Stimulated activated CD4-positive, alpha-beta T cell treated with anti-CD3 and anti-CD28 coated beads, Interleukin-4, amount 100 ng/mL, for 48 hours (primary cell): ENCODE measurements at places on chromosomes 6 and 20.

- DNase-seq, result no peak
These were observed 21.5 kb downstream of the TUBB2B start for GRCh38 chr6:3205913-3206312.

DNA sequence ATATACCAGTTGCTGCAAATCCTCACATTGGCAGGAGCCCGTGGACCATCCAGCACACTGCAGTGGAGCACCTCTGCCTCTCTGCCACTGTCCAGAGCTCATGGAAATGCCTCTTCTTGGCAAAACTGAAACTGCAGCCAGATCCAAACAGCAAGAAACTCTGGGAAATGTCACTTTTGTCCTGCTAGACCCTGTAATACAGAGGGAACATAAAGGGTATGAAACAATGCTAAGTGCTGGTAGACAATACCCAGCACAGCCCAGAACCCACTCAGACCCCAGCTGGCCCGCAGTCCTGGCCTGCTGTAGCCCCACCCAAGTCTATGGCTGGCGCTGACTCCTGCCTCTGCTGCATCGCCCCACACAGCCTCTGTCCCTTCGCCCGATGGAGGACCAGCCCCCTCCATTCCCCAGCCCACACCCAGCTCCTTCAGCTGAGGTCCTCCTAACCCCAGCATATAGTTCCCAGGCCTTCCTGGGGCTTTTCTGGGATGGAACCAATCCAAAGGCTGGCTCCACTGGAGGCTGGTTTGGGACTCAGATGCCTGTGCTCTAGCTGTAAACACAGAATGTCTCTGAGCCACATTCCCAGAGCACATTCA lies 242.5 kb downstream of the LRFN2 start:
- DNase-seq, result no peak

DNA sequence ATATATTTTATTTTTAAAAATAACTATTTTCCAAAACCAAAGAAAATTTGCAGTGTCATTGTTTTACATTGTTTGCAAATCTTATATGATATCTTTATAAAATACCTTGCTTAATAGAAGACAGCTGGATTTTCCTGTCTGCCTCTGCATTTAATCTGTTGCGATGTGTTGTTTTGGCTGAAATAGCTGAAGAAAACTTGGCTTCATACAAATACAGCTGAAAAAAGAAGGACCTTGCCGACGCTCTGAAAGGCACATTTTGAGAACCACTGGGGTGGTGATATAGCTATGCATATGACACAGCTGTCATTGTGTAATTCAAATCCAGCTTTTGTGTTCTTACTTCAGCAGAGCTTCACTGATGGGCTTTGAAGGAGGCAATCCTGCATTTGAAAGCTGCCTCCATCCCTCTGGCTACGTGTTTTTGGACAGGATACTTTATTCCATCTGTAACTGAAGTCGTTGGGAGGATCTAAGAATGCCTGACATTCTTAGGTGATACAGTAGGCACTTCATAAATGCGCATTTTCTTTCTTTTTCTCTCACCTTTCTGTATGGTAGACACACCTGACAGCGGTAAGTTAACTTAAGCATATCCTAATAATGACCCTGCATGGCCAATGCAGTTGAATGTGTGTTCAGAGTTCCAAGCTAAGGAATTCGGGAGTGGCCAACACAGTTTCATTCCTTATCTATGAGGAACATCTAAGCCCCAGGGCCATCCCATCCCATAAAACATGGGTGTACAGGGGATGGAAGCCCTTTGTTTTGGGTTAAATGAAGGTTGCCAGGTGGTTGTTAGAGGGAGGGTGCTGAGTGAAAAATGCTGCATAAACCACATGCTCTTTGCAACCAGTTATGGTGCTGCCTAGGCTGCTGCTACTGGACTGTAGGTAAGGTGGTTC lies 213.0 kb downstream of the TFAP2A start:
- DNase-seq, result no peak

- no peak for DNase-seq
These were observed 1.2 kb downstream of the SYNCRIP start for GRCh38 chr6:85641522-85641896.

DNA sequence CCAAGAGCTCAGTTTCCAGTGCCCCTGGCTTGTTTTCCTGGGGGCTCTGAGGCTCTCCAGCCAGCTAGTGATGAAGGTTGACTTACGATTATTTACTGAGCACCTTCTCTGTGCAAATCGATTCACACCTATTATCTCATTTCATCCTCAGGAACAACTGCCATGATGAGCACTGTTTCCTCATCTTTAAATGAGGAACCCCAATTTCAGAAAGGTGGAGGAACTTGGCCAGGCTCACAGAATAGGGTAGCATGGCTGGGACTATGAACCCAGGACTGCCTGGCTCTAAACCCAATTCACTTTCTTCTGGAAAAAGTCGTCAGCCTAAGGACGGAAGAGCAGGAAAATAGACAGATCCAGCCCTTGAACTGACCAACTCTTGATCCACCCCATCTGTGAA lies 3.5 kb upstream of the BPI start:
- DNase-seq, result no peak

GRCh38 chr20:50325215-50325614 lies 134.6 kb downstream of the CEBPB start:
- no peak for DNase-seq
